ENCODE measurements at places on chromosomes 7 and 10.

GRCh38 chr7:100799037-100799896 is 28.1 kb downstream of the EPHB4 start:
- DNase-seq = peak; percentile 48

- no peak for DNase-seq
These were observed 243.8 kb upstream of the ETV1 start for GRCh38 chr7:14233076-14233867.

GRCh38 chr10:95287281-95287680 is 3.5 kb downstream of the PDLIM1 start:
- DNase-seq = no peak

DNA sequence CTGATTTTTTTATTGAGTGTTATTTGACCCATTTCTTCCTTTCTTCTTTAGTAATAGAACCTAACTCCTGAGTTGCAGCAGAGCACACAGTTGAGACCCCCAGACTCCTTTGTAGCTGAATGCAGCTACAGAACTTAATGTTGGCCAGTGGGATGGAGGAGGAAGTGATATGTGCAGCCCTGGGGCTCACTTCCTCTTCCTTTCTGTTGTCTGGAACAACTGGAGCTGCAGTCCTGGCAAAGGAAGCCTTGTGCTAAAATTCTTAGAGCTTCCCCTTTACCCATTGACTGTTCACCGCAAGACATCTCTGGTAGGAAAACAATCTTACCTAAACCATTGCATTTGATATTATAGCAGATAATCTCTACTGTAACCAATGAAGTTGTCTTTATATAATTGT is 86.6 kb downstream of the ITGB8 start:
- DNase-seq = no peak

- no peak for DNase-seq
These were observed 155.1 kb downstream of the GALNT11 start for GRCh38 chr7:152180587-152180986.

DNA sequence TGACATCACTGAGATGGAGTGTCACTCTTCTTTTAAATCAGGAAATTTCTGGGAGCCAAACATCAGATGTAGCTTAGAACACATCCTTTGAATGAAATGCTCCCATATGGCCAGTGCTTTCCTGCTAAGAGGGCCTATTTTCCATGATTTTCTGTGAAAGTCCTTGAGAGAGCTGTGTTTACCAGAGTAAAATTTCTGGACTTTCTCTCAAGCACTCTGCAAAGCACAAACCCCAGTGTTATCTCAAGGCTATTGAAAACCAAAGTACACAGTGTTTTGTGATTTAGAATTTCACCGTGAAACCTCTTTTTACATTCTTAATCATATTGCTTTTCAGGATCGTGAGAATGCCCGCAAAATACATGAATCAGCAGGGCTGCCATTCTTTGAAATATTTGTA is 54.0 kb downstream of the PAPSS2 start:
- no peak for DNase-seq

DNA sequence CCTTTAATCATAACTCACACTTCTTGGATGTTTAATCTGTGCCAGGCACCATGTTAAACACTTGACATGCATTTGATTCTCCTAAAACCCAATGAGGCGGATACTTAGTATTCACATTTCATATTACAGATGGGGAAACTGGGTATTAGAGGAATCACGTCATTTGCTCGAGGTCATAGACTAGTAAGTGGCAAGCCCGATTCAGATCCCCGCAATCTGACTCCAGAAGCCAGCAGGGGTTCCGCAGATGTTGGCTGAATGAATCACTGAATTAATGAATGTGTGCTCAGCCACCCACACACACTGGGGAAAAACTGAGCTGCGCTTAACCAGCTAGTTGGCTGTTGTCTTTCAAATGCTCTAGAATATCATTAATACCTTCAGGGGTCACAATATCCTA is 22.5 kb upstream of the ENO4 start:
- DNase-seq = peak; percentile 59

GRCh38 chr10:18377898-18378297 is 237.7 kb downstream of the CACNB2 start:
- DNase-seq = no peak
